ENCODE measurements at places on chromosomes 1 and 21.

- no peak for DNase-seq
These were observed 45.2 kb upstream of the LRRC8C start for GRCh38 chr1:89587729-89588161.

DNA sequence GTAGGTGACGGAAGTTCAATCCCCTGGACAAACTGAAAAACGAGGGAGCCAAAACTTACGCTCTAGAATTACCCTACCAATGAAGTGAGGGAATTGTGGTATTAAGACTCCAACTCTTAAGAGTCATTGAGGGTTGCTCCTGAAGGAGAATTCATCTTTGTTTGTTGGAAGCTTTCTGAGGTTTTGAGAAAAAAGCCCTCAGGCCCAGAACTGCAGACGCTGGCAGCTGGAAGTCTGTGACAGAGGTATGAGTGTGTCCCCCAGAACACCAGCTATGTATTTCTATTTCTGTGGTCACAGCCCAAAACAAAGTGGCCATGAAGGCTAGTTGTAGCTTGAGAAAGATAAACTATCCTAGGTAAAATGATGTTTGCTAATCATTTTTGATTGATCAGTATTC, 438.8 kb upstream of the B3GALT2 start:
- no peak for DNase-seq

DNA sequence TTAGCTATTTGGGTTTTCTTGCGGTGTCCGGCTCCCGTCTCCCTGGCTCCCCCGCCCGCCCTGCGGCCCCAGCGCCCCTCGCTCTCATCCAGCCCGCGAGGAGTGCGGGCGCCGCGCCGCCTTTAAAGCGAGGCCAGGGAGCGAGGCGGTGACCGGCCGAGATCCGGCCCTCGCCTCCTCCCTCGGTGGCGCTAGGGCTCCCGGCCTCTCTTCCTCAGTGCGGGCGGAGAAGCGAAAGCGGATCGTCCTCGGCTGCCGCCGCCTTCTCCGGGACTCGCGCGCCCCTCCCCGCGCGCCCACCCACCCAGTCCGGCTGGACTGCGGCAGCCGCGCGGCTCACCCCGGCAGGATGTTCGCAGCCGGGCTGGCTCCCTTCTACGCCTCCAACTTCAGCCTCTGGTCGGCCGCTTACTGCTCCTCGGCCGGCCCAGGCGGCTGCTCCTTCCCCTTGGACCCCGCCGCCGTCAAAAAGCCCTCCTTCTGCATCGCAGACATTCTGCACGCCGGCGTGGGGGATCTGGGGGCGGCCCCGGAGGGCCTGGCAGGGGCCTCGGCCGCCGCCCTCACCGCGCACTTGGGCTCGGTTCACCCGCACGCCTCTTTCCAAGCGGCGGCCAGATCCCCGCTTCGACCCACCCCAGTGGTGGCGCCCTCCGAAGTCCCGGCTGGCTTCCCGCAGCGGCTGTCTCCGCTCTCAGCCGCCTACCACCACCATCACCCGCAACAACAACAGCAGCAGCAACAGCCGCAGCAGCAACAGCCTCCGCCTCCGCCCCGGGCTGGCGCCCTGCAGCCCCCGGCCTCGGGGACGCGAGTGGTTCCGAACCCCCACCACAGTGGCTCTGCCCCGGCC, 492 bp downstream of the HLX start:
- no peak for DNase-seq

DNA sequence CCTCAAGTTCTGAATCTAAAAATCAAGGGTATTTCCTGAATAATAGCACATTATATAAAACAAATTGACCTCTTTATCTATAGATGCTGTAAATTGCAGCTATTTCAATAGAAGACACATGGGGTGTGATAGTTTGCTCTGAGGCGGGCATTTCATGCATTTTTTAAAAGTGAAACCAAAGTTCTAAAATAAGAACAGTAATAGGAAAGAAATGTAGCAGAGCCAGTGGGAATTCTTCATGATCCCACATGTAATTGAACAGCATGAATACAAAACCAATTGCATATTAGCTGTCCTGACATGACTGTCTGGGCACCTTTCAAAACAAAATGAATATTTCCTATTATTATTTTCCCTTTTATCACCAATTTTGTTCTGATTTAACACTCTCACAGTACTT, 85.0 kb downstream of the RGS21 start:
- DNase-seq: no peak

DNA sequence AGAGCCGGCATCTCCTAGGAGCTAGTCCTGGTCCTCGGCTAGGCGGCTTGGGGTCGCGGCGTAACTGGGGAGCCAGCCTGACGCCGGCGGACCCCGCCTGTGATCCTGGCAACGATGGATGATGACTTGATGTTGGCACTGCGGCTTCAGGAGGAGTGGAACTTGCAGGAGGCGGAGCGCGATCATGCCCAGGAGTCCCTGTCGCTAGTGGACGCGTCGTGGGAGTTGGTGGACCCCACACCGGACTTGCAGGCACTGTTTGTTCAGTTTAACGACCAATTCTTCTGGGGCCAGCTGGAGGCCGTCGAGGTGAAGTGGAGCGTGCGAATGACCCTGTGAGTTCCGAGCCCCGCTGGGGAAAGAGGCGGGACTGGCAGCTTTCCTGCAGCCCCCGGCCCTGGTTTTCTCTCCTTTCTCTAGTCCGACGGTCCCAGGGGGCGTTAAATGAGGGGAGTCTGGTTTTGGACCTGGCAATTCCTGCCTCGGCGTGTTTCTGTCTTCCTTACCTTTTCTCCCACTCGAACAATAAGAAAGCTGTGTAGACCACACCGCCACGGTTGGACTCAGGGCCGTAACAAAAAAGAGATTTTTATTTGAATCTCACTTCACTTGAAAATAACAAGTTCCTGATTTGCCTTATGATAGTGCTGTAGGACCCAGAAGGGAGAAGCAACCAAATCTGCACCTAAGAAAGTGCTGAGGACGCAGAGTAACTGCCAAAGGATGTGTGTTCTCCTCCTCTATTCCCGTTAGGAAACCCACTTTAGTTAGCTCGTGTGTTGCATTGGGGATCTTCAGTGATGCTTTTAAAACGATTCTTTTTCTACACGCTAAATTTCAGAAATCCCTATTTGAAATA, at the start of gene SPRTN:
Gene SPRTN, plus strand, starts transcription at position 24 of the 859 bp plus-strand sequence. Its CDS starts 91 bp downstream, at position 115.
- DNase-seq: no peak

Measured in T-cell (primary cell).